ENCODE measurements at places on chromosomes 6 and 20.

GRCh38 chr6:47686411-47686810 is 12.0 kb upstream of the ADGRF4 start:
- no peak for DNase-seq

DNA sequence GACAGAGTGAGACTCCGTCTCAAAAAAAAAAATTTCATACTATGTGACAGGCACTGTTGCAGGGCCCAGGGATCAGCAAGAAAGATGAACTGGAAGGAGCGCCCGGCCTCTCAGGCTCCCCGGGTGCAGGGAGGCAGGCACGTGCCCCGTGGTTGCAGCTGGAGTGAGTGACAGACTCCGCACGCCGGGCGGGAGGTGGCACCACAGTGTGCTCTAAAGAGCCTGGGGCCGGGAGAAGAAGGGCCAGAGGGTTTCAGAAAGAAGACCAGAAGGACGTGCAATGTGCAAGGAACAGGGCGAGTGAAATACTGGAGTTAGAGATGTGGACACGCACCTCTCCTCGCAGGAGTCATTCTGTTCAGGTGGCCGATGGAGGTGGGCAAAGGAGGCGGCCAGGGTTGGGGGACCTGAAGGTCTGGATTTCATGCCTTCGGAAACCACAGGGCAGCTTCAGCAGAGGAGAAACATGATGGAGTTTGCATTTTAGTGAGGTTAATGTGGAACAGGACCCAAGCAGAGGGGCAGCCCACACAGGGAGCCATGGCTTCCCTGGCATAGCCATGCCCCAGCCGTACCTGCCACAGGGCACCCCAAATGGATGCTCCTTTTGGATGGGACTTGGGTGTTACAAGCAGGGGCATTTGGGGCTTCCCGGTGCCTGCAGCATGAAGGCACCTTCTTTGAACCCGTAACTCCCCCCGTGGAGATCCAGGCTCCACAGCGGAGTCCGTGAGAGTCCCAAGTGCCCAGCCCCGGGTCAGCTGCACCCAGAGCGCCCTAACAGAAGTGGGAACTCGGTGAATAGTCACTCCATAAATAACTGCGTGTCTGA is 226.2 kb downstream of the ERMARD start:
- DNase-seq: no peak

GRCh38 chr6:19879663-19880062 is 42.5 kb downstream of the ID4 start:
- no peak for DNase-seq

DNA sequence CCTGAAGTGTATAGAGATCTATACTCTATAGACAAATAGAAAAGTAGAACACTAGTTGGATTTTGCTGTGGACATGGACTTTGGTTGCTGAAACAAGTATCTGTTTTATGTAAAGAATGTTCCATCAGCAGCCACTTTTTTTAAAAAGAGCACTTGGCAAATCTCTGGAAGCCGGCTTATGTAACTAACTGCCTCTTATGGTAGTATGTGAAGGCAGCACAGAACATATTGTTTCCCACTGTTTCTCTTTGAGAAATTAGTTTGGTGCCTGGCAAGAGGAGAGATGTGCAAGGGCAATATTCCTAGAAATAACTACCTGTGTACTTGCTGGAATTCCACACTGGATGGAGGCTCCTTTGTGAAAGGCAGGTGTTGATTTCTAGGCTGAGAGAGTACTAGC is 242.3 kb upstream of the PREP start:
- no peak for DNase-seq

- no peak for DNase-seq
Measured at GRCh38 chr6:33885132-33886057, 81.6 kb upstream of the MLN start.

- no peak for DNase-seq
Measured at GRCh38 chr6:81487489-81487888, 265.0 kb downstream of the TENT5A start.

GRCh38 chr6:53483423-53484353 is 61.2 kb downstream of the GCLC start:
- no peak for DNase-seq

DNA sequence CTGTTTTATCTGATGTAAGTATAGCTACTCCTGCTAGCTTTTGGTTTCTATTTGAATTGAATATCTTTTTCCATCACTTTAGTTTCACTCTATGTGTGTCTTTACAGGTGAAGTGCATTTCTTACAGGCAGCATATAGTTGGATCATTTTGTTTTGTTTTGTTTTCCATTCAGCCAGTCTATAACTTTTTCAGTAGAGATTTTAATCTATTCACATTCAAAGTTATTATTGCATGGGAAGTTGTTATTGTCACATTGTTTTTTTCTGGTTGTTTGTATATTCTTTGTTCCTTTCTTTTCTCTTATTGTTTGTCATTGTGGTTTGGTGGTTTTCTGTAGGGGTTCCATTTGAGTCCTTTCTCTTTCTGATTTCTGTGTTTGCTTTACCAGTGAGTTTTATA is 151.2 kb downstream of the PDE10A start:
- DNase-seq: no peak

DNA sequence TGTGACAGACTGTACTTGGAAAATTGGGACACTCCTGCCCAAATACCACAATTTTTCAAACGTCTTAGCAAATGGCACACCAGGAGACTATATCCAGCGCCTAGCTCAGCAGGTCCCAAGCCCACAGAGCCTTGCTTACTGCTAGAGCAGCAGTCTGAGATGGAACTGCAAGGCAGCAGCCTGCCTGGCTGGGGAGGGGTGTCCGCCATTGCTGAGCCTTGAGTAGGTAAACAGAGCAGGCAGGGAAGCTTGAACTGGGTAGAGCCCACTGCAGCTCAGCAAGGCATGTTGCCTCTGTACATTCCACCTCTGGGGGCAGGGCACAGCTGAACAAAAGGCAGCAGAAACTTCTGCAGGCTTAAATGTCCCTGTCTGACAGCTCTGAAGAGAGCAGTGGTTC is 1003.3 kb upstream of the MAP3K7 start:
- no peak for DNase-seq

GRCh38 chr6:37260040-37260439 is 2.1 kb upstream of the TMEM217 start:
- DNase-seq: no peak

DNA sequence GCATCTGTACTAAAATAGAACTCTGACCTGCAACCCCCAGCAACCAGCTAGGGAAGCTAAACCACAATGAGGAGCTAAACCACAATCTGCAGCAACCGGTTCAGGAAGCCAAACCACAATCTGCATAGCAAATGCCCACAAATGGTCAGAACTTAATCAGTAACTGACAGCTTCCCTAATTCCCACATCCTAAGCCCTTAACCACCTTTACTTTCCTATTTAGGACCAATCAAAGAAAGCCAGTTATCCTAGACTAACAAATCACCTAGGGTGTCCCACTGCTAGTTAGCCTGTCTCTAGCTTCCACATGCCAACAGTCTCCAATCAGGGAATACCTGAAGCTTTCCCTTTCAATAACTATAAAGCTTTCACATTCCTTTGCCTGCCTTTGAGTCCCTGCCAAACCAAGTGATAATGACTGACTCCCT is 424.6 kb upstream of the PTCHD4 start:
- no peak for DNase-seq

DNA sequence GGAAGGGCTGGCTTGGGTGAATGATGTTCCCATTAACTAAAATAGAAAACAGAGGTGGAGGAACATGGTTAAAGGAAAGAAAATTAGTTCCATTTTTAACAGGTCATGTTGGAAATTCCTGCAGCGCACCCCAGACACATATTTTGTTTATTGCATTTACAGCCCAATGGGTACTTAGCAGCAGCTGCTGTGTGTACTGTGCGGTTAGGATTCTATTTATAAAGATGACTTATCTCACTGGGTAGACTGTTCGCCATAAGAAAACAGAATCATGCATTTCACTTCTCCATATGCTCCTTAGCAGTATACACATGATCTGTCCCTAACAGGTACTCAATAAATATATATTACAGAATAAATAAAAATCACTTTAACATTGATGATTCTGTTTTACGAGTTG is 135.8 kb downstream of the SLC35F1 start:
- DNase-seq: no peak

GRCh38 chr6:48641544-48641943 is 530.5 kb upstream of the PTCHD4 start:
- no peak for DNase-seq

- DNase-seq: no peak
Measured at GRCh38 chr20:17762873-17763557, 63.2 kb downstream of the BANF2 start.

DNA sequence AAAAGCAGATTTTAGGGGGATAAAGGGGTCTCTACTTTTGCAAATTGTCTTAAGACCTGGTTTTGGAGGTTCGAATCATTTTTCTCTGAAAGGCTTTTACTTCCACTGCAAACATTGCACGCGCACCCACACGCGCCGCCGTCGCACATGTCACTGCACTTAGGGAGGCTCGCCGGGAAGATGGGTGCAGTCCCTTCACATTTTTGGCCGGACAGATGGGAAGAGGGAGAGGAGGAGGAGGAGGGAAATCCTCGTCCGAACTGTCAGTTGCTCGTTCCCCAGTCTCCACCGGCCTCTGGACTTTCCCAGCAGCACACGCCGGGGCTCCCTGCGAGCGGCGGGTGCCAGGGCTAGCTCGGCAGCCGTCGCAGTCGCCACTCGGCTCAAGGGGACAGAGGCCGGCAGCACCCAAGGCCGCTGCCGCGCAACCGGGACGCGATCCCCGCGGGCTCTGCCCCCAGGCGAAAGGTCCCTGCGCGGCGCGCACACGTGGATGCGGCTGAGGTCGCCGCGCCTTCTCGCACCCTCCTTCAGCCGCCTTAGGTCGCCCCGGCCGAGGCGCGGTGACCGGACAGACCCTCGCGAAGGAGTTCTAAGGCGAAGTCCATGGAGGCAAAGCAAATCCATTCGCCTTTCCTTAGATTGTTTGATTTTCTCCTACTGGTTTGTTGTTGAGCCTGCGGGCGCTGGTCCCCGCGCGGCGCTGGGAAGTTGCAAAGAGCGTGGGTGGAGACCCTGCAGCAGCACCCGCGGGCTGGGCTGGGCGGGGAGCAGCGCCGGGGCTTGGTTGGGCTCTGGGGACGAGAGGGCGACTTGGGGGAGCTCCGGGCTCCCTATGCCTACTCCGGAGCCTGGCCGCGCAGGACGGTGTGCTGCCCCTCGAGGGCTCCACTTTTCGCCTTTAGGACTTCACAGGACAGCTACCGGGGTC is 1.2 kb downstream of the MYB start:
- peak; percentile 20 for DNase-seq

GRCh38 chr6:291697-292505 is at the start of gene DUSP22:
TSS of gene DUSP22 (plus strand) at chr6:292487. CDS start at chr6:292540, 53 bp downstream.
- peak; percentile 81 for DNase-seq

- DNase-seq: no peak
Measured at GRCh38 chr20:17873410-17874270, 95.0 kb downstream of the SNX5 start.

- DNase-seq: no peak
Measured at GRCh38 chr6:112851146-112851545, 504.0 kb downstream of the RFPL4B start.

Data from activated gamma-delta T cell treated with anti-CD3 and anti-CD28 coated beads, Interleukin-2, amount 50 U/mL, for 16 hours (primary cell).